ENCODE measurements at places on chromosomes 1 and 21. TPM values are rescaled to one million over a fixed set of nuclear protein-coding genes. Genes with fewer than 3 reads are reported as not detected.

DNA sequence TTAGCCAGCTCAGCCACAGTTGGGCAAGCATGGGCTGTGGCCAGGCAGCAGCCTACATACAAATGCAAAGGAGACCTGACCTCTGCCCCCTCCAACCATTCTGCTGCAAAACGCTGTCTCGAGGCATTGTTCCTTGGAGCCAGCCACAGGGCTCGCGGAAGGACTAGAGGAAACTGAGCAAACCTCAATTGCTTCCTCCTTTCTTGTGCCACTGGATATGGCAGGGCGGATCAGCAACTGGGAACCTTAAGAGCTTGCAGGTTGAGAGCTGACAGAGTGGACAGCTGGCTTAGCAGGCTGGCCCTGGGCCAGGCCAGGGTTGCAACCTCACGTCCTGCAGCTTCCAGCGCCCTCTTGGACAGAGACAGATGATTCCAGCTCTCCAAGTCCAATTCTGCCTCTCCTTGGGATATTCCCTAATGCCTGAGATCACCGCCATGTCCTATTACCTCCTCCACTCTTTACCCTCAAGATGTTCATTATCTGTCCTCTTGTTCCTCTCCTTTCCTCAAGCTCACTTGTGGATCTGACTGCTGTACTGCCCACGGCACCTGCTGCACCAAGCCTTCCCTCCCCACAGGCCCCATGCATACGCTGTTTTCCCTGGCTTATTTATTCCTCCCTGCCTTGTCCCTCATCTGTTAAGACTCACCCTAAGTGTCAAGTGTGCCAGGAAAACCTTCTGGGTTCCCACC is 67.5 kb downstream of the SDC3 start:
- DNase-seq, result no peak

GRCh38 chr1:226937940-226938725 is 2.0 kb upstream of the COQ8A start:
- DNase-seq, result no peak

GRCh38 chr1:37354876-37355650 is 119.3 kb upstream of the ZC3H12A start:
- no peak for DNase-seq

- DNase-seq, result no peak
Measured at GRCh38 chr1:2950926-2951305, 70.4 kb upstream of the ACTRT2 start.

GRCh38 chr1:178388418-178389145 is 108.2 kb downstream of the CLEC20A start:
- no peak for DNase-seq

The CELA2A gene
- 9.5 TPM for total RNA-seq

GRCh38 chr1:156963621-156964020 is 43.2 kb downstream of the LRRC71 start:
- no peak for DNase-seq

The USH2A gene
- 0.20 TPM for total RNA-seq

The FAM177B gene
- total RNA-seq, result 0.40 TPM

GRCh38 chr1:69967245-69967766 is 238.1 kb downstream of the LRRC40 start:
- no peak for DNase-seq

- DNase-seq, result no peak
Measured at GRCh38 chr1:185559151-185559550, 175.0 kb upstream of the HMCN1 start.

The ARHGEF16 gene
- total RNA-seq, result 21.5 TPM

DNA sequence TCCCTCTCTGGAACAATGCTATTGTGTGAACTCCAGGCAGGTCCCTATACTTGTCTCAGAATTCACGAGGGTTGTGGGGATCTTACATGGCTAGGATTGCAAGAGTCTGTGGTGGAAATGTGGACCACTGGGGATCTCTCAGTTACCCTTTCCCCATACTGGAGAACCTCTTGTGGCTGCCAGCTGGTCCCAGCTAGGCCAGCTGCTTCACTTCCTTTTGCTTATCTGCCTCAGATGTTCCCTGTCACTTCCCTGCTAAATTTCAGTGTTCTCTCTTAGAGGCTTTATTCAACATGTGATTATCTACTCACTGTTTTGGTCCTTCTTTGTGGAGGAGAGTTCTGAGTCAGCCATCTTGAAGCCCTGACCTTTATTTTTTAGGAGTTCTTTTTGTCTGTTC is 75.9 kb upstream of the SAMD13 start:
- no peak for DNase-seq

The LRIF1 gene
- total RNA-seq, result 12.8 TPM

DNA sequence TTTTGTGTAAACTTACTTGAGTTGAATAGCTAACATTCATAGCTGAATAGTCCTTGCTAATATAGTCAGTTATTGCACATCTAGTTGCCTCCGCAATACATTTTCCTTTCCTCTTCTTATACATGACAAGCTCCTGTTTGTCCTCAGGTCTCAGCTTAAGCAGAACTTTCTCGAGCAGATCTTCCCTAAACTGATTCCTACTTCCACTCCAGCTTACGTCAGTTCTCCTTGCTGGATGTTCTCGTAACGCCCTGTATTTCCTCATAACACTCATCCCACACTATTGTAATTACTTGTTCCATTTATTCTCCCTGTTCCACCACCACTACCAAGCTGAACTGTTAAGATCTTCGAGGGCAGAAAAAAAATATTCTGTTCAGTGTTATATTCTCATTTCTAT is 15.1 kb upstream of the OMA1 start:
- no peak for DNase-seq

Data from hepatocyte (in vitro differentiated cells).